ENCODE measurements at places on chromosomes 5 and 9.

- DNase-seq, result no peak
Observed at GRCh38 chr9:126605792-126606482, 7.8 kb upstream of the LMX1B start.

DNA sequence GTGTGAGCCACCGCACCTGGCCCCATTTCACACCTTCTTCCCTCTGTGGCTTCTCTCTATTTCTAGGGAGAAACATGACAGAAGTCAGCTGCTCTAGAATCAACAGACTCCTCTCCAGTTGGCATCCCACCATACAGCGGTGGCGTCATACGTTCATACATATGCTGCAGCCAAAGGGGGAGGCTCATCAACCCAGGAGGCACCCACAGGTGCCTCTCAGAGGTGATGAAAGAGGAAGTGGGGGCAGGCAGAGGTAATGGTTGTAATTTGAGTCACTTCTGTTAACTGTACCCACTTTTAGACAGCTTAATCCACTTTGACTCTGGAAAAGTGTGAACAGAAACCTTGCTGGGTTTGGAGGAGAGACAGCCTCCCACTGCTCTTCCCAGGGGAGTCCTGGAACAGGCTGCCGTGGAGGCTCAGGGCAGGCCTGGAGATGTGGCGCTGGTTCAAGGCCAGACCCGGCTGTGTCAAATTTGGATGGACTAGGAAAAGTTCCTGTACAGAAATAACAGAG, 47.3 kb upstream of the SUB1 start:
- DNase-seq, result no peak

GRCh38 chr9:99066571-99066970, 38.3 kb upstream of the TGFBR1 start:
- no peak for DNase-seq

GRCh38 chr9:33517373-33517772, 6.7 kb upstream of the ANKRD18B start:
- no peak for DNase-seq

DNA sequence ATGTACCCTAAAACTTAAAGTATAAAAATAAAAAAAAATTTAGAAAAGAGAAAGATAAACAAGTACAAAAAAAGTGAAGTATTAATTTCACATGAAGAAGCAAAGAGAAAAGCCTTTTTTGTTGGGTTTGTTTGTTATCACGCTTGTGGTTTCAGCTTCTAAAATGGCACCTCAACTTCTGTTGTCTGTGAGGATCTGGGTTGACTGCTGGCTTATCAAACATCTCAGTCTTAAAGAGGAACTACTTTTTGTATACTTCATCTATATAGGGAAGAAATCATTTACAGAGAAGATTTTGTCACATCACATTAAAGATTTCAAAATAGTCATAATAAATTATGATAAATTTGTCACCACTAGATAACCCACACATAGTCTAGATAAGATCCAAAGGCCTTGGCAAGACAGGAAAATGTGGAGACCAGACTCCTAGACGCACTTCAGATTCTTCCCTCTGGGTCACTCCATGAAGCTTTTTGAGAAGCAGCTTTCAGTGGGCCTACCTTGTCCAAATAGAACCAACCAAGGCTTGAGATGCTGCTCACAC, 8.8 kb upstream of the ADGRV1 start:
- no peak for DNase-seq

DNA sequence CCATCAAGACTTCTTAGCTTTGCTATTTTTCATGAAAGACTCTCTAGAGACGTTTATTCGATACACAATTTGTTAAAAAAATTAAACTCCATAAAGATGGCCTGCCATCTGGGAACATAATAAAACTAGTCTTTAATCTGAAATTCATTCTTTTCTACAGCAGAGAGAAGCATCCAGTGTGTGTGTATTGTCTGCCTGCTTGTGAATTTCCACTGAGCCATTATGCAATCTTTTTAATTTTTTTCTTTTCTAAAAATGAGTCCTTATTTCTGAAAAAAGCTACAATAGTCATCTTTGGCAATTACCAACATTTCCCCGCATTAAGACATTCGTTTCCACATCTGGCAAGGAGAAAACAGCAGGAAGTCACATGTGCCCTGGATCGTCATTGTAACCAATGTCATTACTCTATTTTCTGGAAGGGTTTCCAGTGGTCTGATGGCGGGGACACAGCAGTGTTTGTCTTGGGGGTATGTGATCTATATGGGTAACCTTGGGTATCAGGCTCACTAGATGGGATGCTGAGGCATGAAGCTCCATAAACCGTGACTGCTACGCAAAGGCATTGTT, 263.1 kb downstream of the MSX2 start:
- DNase-seq, result no peak

- DNase-seq, result no peak
Observed at GRCh38 chr5:77797136-77797535, 21.0 kb upstream of the TBCA start.

- DNase-seq, result no peak
Observed at GRCh38 chr9:113910036-113910639, 34.0 kb downstream of the ZNF618 start.

GRCh38 chr9:130480673-130481072, 35.9 kb downstream of the ASS1 start:
- DNase-seq, result no peak

DNA sequence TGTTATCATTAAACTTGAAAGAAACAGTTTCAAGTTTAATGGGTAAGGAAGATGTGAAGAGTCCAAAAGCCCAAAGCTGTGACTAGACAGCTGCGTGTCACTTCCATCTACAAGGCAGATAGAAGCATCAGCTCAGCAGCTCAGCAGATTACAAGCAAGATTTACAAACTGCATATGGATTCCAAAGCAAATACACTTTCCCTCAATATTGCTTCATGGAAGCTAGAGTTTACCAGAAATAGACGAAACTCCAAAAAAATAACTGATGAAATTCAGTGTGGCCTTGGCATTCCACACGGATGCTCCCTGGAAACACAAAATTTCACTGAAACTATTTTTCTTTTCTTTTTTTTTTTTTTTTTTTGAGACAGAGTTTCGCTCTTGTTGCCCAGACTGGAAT, 17.9 kb downstream of the MYO10 start:
- DNase-seq, result no peak

DNA sequence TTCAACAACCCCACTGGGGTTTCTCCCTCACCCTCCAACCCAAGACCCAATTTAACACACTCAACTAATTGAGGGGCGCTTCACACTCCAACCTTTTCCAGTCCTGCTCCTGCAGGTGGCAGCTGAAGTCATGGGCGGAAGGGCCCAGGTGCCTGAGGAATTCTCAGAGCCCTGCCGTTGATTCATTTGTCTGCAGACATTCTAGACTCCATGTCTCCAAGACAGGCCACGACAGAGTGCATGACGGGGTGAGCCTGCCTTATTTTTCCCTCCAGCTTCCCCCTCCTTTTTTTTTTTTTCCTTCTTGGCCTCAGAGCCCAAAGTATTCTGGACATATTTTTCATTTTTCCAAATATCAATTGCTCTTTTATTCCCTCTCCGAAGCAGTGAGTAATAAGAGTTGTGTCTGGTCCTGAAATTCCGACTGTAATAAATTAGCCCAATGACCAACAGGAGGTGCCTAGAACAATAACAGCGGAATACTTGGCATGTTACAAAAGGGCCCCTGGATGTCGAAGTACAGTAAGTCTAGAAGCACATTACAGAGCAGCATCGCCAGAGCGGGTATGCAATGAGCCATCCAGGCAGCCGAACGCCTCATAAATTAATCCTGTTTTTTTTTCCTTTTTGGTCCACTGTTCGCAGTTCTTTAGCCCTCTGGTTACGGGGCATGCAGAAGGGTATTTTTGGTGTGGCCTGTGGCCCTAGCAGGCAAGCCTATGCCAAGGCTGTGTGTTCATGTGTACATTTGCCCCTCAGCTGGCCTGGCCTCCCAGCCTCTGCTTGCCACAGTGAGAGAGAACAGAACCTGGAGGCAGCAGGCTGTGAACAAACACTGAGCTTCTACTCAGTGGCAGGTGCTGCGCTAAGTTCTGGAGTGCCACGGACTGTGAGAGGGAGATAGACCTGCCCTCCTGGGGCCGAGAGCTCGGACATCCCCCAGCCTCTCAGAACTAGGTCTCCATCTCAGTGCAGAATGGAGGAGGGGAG, 8.6 kb upstream of the SMIM23 start:
- DNase-seq, result peak; percentile 68

- no peak for DNase-seq
Observed at GRCh38 chr5:75660678-75661465, 49.6 kb downstream of the ANKDD1B start.

- no peak for DNase-seq
Observed at GRCh38 chr9:87659534-87660419, 66.1 kb upstream of the CTSL start.

DNA sequence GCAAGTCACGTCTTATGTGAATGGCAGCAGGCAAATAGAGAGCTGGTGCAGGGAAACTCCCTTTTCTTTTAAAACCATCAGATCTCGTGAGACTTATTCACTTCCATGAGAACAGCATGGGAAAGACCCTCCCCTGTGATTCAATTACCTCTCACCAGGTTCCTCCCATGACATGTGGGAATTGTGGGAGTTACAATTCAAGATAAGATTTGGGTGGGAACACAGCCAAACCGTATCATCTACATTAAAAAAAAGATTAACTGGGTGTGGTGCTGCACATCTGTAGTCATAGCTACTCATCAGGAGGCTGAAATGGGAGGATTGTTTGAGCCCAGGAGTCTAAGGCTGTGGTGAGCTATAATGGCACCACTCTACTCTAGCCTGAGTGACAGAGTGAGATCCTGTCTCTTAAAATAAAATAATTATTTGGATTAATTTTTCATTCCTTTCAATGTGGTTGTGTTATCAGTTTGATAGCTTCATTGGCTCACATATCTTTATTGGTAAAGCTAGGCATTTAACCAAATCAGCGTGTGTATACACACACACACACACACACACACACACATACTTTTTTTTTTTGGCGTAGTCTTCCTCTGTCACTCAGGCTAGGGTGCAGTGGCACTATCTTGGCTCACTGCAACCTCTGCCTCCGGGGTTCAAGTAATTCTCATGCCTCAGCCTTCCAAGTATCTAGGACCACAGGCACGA, 21.8 kb downstream of the DENND4C start:
- DNase-seq, result no peak

GRCh38 chr5:102018690-102019089, 277.4 kb downstream of the SLCO4C1 start:
- no peak for DNase-seq

- peak; percentile 55 for DNase-seq
Observed at GRCh38 chr5:151068433-151069197, 12.2 kb downstream of the TNIP1 start.

DNA sequence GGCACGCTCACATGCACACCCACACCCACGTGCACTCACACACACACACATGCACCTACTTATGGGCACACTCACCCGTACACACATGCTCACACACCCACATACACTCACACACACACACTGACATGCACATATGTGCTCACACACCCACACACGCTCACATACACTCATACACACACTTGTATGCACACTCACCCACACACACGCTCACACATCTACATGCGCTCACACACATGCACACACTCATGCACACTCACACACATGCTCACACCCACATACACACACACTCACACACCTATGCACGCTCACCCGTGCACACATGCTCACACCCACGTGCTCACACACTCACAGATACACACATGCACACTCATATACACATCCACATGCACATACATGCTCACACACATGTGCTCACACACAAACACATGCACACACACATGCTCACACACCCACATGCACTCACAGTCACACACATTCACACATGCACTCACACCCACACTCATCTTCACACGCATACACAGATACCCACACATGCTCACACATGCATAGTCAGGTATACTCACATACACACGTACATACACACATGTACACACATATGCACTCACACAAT, 138.3 kb downstream of the OLFM1 start:
- peak; percentile 7 for DNase-seq

- no peak for DNase-seq
Observed at GRCh38 chr9:36878986-36879982, 154.8 kb downstream of the PAX5 start.

DNA sequence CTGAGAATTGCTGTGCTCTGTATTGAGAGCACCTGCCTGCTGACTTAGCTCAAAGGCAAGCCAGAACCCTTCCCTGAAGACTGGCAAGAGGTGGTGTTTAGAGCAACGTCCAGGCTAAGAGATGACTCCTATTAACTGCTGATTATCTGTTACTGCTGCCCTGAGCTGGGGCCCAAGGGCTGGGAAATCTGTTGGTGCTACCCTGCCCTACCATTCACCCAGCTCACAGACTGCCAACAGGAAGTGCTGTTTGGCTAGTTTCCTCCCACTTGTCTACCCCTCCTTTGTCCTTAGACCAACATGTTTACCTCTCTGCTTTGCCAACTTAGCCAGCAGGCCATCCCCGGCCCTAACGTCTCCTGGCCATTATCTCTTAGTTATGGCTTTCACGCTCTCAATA, 6.9 kb downstream of the RAB24 start:
- no peak for DNase-seq

DNA sequence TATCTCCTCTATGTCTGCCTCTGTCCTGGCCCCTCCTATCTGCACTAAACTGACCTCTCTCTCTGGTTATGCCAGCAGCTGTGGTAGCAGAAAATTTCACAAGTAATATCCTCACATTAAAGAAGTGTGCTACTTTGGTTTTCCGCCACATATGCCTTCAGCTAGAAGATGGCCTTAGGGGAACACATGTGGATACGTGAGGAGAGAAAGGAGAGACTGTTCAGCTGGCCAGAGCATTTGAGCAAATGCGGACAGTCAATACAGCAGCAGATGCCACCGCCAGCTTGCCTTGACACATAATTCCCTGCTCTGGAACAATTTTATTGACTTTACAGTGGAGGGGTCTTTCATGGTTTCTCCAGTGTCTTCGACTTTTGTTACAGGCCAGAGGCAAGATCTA, 434.6 kb downstream of the TAF11L14 start:
- no peak for DNase-seq

DNA sequence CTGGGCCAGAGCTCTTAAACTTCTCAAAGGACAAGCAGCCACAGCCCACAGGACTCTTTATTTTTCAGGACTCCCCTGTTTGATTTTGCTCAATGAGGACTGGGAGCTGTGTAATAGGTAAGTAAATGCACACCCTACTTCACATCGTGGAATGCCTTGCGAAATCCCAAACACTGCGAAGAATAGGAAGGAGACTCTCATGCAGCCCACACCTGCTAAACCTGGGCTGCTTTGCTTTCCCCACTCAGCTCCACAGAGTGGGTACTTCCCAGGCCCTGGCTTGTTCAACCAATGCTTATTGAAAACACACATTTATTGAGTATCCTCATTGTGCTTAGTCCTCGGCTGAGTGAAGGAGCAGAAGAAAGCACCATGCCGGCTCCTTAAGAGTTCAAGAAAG, 103.3 kb upstream of the FSTL4 start:
- DNase-seq, result no peak

DNA sequence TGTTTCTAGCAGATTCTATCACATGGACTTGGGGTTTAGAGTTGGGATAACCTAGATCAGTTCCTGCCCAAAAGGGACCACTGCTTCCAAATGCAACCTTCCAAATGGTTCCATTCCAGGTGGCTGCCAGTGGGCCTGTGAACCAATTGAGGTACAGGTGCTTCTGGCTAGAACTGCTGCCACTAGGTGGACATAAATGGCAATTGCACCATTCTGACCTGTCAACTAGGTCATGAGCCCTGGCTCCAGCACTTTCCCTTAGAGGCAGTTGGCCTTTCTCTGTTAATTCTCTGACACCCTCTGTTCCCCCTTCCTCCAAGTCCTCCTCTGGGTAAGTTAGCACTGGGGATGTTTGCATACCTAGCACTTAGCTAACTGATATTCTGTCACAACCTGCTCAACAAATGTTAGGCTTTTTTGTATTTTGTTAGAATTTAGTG, 16.6 kb upstream of the HEMGN start:
- no peak for DNase-seq

- no peak for DNase-seq
Observed at GRCh38 chr5:180825768-180826525, 23.3 kb upstream of the MGAT1 start.

All from left hindlimb (tissue), 1 donor.